Stimulated activated CD4-positive, alpha-beta T cell treated with anti-CD3 and anti-CD28 coated beads, Interleukin-4, amount 100 ng/mL, for 4 hours (primary cell): ENCODE measurements at places on chromosomes 1 and 21.

GRCh38 chr1:207077470-207078377 is 10.9 kb upstream of the C4BPB start:
- peak; percentile 50 for DNase-seq

- DNase-seq: no peak
These were observed 36.0 kb downstream of the OVAAL start for GRCh38 chr1:180594723-180595122.

- DNase-seq: no peak
These were observed 7.2 kb downstream of the SNX7 start for GRCh38 chr1:98668733-98669132.

GRCh38 chr1:204342310-204342709 is 17.4 kb downstream of the PLEKHA6 start:
- no peak for DNase-seq

DNA sequence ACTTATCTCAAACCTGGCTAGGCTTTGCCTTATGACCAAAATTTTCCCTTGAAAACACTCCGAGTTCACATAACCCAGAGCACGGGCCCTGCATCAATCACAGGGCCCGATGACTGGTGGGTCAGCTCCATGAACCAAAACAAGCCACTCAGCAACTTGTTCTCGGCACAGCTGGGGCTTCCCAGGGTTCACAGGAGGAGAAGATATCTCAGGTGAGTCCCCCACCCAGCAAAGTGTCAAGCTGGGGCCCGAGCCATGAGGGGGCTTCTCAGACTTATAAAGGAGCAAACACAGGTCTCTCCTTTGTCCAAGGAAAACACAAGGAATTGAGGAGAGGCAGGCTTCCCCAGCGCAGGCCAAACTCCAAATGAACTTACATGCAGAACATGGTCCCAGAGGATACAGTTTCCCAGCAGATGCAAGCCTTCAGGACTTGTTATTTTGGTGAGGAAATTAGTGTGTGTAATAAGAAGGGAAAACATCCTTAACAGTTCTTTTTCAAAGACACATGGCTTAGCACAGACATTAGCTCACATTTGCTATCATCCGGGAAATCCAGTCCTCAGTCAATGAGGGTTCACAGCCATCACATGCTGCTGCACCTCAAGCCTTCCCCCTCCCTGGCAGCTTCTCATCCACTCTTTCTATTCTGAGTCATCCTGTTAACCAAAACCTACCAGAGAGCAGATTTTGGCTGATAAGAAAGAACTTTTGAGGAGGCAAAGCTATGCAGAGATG is 98.1 kb upstream of the NFIA start:
- DNase-seq: no peak

- no peak for DNase-seq
These were observed 11.3 kb upstream of the MFSD2A start for GRCh38 chr1:39943471-39944290.

- DNase-seq: no peak
These were observed 723.9 kb downstream of the PTPRU start for GRCh38 chr1:29960156-29960755.

DNA sequence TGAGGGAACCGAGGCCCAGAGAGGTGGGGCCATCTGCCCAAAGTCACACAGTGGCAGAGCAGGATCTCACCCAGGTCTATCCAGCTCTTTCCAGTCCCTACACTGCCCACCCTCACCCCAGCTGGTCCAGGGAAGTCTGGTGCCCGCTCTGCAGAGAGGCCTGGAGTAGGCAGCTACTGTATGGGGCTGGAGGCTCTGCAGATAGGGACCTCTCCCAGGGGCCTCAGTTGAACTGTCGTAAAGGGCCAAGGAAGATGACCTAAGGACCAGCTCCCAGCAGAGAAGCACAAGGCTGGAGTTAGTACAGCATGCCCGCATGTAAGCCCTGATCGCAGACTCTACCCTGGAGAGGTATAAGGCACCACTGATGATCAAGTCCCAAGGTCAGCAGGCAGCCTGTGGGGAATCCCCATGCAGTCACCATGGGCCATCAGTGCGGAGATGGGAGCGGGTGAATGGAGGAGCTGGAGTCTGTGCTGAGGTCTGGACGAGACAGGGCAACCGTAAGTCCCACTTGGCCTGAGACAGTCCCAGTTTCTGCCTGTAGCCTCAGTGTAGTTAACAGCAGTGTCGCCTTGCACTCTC is 320.2 kb downstream of the MATN1 start:
- DNase-seq: no peak

DNA sequence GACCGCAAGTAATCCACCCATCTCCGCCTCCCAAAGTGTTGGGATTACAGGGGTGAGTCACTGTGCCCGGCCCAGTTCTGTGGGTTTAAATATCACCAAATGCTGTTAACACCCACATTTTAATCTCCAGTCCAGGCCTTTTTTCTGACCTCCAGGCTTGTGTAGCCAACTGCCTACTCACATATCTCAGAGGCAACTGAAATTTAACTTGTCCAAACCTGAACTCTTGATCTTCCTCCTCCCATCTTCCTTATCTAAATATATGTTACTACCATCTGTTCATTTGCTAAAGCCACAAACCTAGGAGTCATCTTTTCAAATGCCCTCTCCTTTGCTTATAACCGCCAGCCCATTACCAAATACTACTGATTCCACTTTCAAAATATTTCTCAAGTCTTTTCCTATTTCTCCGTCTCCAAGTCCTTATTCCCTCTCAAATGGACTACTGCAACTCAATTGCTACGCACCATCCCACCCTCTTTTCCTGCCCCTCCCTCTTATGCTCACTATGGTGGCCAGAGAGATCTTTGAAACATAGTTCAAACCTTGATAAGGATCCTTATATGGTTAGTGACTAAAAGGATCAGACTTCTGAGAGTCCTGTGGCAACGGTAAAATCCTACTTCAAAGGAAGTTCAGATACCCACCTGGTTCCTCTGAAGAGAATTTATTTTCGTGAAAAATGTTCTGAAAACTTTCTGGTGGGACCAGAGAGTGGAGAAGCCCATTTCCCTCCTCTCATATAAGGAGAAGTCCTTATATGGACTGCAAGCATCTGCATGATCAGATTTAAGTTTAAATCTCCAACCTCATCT is 78.5 kb upstream of the CDC42BPA start:
- no peak for DNase-seq

GRCh38 chr1:227889047-227889862 is 58.5 kb downstream of the WNT9A start:
- no peak for DNase-seq

DNA sequence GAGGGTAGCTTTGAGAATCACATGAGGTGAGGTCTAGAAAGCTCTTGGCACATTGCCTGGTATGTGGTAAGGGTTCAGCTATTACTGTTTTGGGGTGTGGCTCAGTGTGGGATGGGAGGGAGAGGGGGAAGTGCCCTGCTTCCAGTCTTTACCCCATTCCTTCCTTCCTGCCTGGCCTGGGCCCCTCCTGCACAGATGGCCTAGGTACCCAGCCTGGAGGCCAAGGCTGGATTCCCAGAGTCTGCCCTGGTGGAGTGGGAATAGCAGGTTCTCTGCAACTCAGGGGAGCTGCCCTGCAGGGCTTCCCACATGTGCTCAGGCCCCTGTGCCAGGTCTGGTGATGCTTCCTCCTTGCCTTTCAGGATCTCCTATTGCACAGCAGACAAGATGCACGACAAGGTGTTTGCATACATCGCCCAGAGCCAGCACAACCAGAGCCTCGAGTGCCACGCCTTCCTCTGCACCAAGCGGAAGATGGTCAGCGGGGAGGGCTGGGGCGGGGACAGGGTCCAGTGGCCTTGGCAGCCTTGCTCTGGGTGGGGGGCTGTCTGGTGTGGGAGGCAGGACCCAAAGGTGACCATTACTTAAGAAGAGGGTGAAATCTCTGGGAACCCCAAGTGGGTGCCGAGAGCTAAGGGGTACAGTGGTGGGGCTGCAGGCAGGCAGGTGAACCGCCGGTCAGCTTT is 13.5 kb downstream of the LDLRAP1 start:
- no peak for DNase-seq

DNA sequence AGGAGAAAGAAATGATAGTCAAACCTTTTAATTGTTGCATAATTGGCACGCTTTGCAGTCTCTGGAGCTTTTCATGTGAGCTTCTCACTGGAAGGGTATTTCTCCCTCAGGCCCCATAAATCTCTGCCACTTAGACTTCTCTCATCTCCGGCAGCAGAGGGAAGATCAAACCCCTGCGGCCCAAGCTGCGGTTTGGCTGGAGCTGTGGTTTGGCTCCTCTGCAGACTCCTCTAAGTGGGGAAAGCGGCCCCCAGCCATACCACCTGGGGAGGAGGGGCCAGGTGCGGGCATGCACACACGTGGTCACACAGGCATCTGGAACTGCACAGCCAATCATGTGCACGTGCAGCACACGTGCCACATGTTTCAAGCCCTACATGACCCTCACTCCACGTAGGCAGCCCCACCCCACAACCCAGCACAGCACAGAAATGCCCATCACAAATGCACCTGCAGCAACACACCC is 58.3 kb downstream of the UBE2T start:
- DNase-seq: no peak

DNA sequence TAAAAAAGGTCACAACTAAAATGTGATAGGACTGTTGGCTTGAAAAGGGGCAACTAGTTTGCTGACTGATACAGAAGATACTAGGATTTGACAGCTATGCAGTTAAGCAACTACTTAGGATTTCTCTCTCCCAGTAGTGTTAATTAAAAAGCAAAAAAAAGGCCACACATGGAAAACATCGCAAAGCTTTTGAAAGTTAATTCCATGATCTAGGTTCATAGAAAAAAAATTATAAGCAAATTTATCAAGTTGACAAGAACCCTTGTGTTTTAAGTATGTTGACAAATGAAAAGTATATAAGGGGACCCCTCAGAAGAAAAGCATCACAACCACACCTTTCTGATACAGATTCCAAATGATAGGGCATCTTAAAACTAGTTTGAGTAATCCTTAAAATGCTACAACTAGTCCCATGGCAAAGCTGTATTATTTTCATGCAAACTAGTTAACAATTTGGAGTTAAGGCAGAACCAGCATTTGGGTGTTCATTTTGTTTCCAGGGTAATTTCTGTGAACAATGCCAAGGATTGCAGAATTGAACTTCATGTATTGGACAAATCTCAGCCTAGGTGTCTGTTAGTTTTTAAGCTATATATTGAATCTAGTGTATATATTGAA is 4.1 kb downstream of the PNRC2 start:
- DNase-seq: no peak

- DNase-seq: no peak
These were observed 156.7 kb downstream of the SYT2 start for GRCh38 chr1:202553560-202554038.
